Spinal cord (tissue), 10 donors: ENCODE measurements at places on chromosomes 2 and 18. TPM values are rescaled to one million over a fixed set of nuclear protein-coding genes. Genes with fewer than 3 reads are reported as not detected.

Gene CYTIP
- 5.9 TPM for total RNA-seq

DNA sequence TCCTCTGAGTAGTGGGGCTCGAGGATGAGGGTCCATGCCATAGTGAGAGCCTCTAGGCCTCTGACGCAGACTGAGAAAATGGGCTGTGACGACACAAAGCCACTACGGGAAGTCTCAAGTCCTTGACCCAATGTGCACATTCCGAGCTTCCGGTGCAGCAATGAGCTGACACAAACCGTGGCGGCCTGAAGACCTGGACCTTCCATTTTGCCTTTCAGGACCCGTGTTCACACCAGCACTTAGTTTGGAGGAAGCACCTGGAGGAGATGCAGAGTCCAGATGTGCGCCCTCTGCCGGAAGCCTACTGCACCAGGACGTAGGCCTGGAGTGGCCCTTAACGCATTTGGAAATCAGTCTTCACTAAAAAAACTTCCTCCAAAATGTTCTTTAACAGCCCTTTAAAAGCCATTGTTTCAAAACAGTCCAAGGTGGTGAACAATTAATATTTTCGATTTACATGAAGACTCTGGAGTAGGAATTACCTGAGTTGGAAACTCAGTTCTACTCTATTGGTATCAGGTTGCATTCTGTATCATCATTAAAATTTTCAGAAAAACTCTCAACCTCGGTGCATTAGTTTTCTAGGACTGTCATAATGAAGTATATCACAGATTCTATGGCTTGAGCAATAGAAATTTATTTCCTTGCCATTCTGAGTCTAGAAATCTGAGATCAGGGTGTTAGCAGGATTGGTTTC is 33.9 kb downstream of the BMP10 start:
- peak; percentile 32 for DNase-seq

DNA sequence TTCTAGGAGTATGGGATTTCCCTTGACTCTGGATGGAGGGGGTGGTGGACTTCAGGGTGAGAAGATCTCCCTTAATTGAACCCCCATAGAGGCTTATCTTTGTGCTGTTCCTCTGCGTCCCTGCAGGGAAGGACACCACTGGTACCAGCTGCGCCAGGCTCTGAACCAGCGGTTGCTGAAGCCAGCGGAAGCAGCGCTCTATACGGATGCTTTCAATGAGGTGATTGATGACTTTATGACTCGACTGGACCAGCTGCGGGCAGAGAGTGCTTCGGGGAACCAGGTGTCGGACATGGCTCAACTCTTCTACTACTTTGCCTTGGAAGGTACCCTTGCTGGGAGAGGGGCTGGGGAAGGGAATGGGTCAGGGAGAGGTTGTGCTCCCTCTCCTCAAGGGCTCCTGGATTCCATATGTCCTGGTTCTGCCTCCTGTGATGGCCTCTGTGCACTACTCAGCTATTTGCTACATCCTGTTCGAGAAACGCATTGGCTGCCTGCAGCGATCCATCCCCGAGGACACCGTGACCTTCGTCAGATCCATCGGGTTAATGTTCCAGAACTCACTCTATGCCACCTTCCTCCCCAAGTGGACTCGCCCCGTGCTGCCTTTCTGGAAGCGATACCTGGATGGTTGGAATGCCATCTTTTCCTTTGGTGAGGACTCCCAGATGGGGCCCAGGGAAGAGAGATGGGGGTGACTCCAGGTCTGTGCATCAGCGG is 19.3 kb downstream of the PRKAG3 start:
- DNase-seq, result no peak

DNA sequence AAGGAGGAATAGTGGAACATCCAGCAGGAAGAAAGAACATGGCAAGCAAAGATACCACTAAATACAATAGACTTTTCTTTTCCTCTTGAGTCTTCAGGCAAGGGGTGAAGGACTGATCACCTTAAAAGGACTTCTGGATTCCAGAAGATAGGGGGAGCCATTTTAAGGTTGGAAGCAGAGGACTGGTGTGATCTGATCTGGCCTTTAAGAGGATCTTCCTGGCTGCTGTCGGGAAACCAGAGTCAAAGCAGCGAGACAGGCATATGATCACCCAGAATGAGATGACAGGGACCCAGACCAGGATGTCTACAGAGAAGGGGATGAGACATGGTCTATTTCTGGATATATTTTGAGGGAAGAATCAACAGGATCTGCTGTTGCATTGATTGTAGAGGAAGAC is 558.0 kb downstream of the STK39 start:
- no peak for DNase-seq

Gene ANKRD62
- 0.10 TPM for total RNA-seq

Gene TBR1
- 1.3 TPM for total RNA-seq

Gene NFE2L2
- total RNA-seq, result 62.9 TPM

Gene CTNNA2
- total RNA-seq, result 42.4 TPM

Gene CGREF1
- 19.0 TPM for total RNA-seq

DNA sequence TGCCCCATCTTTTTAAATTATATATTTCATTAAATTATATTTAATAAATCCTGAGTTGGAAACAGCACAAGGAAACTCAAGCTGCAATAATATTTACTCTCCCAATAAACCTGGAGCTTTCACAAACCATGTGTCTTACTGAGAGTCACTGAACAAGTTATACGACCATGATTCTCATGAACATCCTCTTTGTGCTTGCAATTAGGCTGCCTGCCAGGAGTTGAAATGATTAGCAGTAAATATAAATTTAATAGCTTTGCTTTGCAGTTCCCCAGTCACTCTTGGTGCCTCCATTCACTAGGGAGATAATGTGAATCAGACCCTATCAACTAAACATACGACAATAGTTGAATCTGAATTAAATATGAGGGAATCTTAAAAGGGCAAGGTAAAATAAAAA is 905.1 kb downstream of the NRXN1 start:
- DNase-seq, result peak; percentile 96

Gene AQP4
- total RNA-seq, result 305 TPM

Gene KIF1A
- 125 TPM for total RNA-seq

DNA sequence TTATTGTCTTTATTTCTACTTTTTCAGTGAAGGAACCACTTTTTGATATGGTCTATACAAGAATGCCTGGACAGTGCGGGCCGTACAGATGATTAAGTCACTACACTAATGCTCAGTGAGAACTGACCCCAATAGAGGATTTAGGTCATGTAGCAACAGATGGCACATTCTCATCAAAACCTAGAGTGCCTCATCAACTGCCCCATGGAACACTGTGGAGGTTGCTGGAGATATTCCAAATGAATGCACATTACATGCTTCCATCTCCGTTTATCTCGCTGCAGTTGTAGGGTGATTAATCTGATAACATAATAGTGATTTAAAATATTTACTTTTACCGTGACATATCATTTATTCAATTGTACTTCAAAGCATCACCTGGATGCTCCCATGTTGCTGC is 41.8 kb upstream of the COPS8 start:
- no peak for DNase-seq

DNA sequence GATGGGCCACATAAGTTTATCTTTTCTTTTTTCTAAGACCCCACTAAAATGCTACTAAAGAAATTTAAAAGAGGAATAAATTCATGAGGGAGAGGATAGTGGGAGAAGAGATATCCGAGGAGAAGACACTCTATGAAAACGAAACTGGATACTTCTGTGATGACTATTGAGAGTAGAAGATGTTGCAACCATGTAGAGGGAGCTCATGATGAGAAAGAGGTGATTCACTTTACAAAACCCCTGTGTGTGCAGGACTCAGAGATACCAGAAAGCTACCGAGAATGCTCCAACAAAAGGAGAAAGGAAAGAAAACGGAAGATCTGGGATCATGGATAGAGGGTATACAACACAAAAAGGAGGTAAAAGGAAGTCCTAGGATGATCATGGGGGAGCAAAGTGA is 34.9 kb downstream of the SLC38A11 start:
- no peak for DNase-seq

DNA sequence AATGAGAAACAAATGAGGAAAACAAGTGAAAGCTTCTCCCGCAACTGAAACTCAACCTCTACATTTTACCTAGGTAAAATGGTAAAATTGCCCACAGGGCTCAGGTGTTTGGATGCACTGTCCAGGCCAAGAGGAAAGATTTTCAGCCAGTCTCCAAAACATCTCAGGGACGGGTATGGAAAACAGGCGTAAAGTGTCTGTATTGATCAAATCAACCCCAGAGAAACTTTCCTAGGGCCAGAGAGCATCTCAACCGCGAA is 361 bp upstream of the HAT1 start:
- no peak for DNase-seq

Gene ZSWIM2
- total RNA-seq, result 0.28 TPM

DNA sequence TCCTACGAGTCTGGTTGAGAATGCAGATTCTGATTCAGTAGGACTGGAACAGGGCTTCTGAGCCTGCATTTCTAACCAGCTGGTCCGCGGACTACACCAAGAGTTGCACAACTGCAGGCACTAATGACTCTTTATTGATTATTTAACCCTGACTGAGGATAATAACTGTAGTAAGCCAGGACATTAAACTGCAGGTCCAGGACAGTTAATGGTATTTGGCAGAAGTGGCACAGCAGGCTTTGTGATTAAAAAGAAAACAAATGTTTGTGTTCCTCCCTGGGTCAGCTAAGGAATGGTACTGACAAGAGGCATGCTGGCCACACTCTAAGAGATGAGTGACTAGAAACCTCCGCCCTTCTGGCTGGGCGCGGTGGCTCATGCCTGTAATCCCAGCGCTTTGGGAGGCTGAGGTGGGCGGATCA is 59.4 kb downstream of the ALPK2 start:
- DNase-seq, result no peak

- DNase-seq, result no peak
Observed at GRCh38 chr2:211347328-211347727, 790.9 kb downstream of the CPS1 start.

- no peak for DNase-seq
Observed at GRCh38 chr2:149346272-149346671, 15.9 kb downstream of the LYPD6 start.

GRCh38 chr2:216090369-216090786 is 8.7 kb downstream of the TMEM169 start:
- no peak for DNase-seq

Gene ERFE
- total RNA-seq, result 1.8 TPM

DNA sequence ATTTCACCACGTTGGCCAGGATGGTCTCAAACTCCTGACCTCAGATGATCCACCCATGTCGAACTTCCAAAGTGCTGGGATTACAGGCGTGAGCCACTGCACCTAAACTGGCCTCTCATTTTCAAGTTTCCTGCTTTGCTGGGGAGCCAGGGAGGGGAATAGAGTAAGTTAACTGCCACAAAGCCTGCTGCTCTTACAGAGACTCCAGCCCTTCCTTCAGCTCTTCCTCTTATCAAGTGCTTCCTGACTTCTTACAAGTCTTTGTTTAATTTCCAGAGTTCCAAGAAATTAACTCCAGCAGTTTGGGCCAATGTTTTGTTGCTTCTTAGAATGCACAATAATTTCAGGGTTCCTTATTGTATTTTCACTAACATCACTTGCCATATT is 24.3 kb upstream of the UBE2F start:
- DNase-seq, result no peak

- DNase-seq, result no peak
Observed at GRCh38 chr2:86592547-86593230, 29.4 kb upstream of the CHMP3 start.

DNA sequence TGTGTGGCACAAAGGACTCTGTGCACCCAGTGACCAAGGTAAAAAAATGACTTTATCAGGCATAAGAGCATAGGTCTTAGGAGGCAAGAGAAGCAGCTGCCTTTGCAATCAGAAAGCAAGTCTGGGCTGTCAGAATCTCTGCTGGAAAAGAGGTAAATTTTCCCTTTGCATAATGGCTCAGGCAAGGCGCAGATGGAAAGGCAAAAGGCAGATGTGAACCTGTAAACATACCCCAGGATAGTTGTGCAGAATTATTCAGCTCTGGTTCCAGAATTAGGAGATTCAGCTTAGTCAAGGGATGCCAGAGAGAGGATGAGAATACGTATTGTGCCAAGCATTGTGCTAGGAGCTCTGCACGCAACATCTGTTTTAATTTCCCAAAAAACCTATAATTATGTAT is 258.7 kb downstream of the CLIP4 start:
- no peak for DNase-seq

DNA sequence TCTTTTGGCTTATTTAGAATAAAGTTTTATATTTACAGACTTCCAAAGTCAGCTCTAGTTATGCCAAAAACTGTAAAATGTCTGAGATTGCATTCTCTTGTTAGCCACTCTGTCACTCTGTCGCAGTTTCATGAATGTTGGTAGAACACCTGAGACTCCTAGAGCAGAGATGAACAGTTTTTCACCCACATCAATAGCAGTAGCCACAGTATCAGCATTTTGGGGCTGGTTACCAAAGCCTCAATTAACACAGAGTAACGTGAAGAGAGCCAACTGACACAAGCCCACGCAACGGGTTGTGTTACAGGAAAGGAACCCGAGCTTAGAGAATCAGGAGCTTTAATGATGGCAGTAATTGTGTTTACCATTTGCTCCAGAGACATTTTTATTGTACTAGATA is 443.0 kb upstream of the SLC39A10 start:
- DNase-seq, result no peak

DNA sequence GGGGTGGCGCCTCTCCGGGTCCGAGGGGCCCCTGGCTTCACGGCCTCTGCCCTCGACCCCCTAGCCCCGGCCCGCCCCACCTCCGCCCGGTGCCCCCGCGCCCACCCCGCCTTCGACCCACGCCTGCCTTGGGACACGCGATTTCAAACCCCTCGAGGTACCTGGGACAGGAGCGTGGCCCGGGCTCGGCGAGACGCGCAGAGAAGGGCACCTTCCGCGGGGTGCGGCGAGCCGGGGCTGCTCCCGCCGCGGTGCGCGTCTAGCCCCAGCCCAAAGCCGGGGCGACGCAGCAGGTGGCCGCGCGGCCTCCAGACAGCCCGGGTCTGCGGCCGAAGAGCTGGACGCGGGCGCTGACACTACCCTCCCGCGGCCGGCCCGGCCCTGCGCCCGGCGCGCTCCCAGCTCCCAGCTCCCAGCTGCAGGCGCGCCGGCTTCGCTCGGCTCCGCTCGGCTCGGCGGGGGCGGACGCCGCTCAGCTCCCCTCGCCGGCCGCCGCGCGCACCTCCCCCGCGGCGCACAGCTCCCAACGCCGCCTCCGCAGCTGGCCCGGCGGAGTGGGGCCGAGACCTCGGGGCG is at the start of gene CRACDL:
Gene CRACDL (minus strand): TSS at position 449 of the 576 bp plus-strand sequence. CDS start 89,425 bp downstream, outside the sequence.
- no peak for DNase-seq

DNA sequence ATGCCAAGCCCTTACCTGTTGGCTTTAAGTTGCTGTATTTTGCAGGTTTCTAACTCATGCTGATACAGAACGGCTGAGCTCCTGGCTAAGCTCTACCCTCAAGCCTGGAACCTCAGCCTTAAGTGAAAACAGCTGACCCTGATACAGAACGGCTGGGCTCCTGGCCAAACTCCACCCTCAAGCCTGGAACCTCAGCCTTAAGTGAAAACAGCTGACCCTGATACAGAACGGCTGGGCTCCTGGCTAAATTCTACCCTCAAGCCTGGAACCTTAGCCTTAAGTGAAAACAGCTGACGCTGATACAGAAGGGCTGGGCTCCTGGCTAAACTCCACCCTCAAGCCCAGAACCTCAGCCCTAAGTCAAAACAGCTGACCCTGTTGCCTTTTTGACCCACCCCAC is 17.6 kb upstream of the DNER start:
- no peak for DNase-seq

Gene GATA6
- 4.6 TPM for total RNA-seq

Gene B3GNT7
- total RNA-seq, result 5.2 TPM

GRCh38 chr2:101478181-101479001 is 3.5 kb upstream of the RFX8 start:
- DNase-seq, result no peak

Gene CTLA4
- total RNA-seq, result 0.30 TPM

GRCh38 chr2:176854878-176855277 is 357.7 kb upstream of the HNRNPA3 start:
- DNase-seq, result no peak

GRCh38 chr2:143608063-143608423 is 478.8 kb downstream of the ARHGAP15 start:
- DNase-seq, result no peak
